ENCODE measurements at places on chromosomes 2 and 18. TPM values are rescaled to one million over a fixed set of nuclear protein-coding genes. Genes with fewer than 3 reads are reported as not detected.

- DNase-seq, result no peak
- no peaks in the 10 kb centered on the region for H3K27me3 ChIP-seq
- no peak overlapping the region for H3K27ac ChIP-seq
- no peak overlapping the region for H3K4me3 ChIP-seq
- H3K4me1 ChIP-seq, result no peaks in the 10 kb centered on the region
Measured at GRCh38 chr2:39684464-39684863, 18.7 kb downstream of the TMEM178A start.

DNA sequence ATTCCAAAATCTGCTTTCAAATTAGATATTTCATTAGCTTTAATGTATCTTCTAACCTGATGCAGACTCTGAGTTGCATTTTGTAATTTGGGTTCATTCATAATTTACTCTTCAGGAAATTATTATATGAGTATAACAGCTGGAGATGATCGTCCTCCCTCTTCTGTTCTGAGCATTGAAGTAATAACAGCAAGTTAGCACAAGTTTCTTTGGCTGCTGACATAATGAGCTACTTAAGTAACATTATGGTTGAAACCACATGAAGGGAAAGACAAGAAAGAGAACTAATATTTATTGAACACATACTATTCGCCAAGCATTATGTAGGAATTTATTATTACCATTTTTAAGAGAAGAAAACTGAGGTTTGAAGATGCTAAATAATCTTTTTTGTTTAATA lies 75.1 kb downstream of the CPO start:
- no peaks in the 10 kb centered on the region for H3K27me3 ChIP-seq
- no peaks in the 10 kb centered on the region for H3K4me1 ChIP-seq
- H3K36me3 ChIP-seq, result no peaks in the 10 kb centered on the region
- no peak overlapping the region for H3K4me3 ChIP-seq
- H3K27ac ChIP-seq, result no peak overlapping the region
- no peak for DNase-seq

GRCh38 chr2:45833301-45833967 lies 182.0 kb downstream of the PRKCE start:
- no peak for DNase-seq
- H3K4me3 ChIP-seq, result no peak overlapping the region
- H3K36me3 ChIP-seq, result no peaks in the 10 kb centered on the region
- H3K4me1 ChIP-seq, result peaks cover 7% of the 10 kb centered on the region
- no peaks in the 10 kb centered on the region for H3K27me3 ChIP-seq

DNA sequence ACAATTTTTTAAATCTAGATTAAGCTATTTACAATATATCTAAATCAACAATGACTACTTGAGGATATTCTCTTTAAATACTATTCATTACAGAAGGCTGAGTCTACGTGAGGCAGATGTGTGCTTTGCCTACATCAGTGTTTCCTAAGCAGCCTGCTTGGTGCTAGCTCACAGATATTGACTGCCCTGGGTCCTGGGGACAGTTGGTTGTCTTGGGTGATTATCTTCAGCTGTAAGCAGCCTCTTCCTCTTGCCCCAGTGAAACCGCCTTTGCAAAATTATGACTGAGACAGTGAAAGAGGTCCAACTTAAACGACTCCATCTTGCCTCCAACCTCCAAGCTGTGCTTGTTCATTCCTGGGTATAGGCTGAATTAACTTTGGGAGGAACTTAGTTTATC lies 39.6 kb upstream of the CCDC88A start:
- H3K27ac ChIP-seq, result no peak overlapping the region
- no peaks in the 10 kb centered on the region for H3K36me3 ChIP-seq
- DNase-seq, result no peak
- no peaks in the 10 kb centered on the region for H3K27me3 ChIP-seq

- DNase-seq, result no peak
- no peaks in the 10 kb centered on the region for H3K36me3 ChIP-seq
- H3K4me1 ChIP-seq, result no peaks in the 10 kb centered on the region
- no peaks in the 10 kb centered on the region for H3K27me3 ChIP-seq
Measured at GRCh38 chr18:58438161-58438957, 190.5 kb downstream of the ALPK2 start.

Gene HK2
- 77.1 TPM for total RNA-seq

Gene MTLN
- 53.3 TPM for total RNA-seq

Gene DNAJC5G
- not detected for total RNA-seq
